ENCODE measurements at places on chromosomes 11 and 22.

DNA sequence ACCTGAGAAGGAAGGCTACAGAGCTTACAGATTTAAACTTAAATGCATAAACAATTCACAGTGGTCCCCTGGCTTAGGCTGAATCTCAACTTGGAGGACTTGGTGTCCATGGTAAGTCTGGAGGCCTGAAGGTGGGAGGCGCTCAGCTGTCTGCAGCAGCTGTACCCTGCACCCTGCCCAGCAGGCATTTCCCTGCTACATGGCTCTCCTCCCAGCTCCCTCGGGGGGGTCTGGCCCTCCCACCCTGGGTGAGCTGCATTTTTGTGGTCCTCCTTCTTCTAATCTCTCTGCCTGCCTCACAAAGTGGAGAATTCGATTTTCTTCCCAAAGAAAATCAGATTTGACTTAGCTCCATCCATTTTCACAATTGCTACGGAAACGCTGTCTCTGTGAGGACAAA is 273.2 kb downstream of the KIRREL3 start:
- no peak for DNase-seq

DNA sequence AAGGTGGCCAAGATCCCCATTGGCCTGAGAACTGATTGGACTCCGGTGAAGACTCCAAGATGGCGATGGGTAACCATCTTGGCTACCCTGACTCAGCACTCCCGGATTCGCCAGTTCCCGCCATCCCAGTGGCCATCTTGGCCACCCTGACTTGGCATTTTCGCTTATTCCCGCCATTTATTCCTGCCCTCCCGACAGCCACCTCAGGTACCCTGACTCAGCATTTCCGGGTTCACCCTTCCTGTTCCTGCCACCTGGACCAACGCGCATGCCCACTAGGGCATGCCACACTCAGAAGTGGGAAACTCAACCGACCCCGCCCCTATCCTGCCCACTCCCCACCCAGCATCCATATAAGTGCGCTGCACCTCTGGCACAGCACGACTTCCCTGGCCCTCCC is 7.8 kb downstream of the OR8K5 start:
- no peak for DNase-seq

DNA sequence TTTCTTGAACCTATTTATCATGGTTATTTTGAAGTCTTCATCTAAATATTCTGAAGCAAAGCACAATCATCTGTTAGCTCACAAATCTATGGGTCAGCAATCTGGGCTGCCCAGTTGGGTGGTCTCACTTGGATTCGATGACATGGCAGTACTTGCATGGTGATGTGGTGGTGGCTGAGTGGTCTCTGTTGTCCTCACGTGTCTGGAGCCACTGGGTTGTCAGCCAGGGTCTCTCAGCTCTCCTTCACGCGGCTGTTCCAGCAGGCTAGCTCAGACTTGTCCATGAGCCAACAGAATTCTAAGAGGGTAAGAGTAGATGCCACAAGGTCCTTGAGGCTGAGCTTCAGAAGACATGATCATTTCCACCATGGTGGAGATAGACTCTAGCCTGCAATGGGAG is 66.4 kb upstream of the KCNQ1OT1 start:
- no peak for DNase-seq

DNA sequence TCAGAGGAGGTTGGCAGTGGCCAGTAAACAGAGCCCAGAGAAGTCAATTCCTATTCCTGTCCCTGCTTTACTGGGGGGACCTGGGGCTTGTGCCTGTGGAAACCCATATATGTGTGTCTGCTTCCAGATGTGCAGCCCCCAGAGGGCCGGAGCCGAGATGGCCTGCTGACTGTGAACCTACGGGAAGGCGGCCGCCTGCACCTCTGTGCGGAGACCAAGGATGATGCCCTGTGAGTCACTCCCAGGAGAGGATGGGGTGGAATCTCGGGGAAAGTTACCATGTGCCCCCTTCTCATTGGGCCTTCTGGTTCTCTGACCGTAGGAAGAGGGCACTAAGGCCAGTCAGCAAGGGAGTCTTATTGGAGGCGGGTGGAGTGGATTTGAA is 5.3 kb downstream of the PLEKHB1 start:
- no peak for DNase-seq

DNA sequence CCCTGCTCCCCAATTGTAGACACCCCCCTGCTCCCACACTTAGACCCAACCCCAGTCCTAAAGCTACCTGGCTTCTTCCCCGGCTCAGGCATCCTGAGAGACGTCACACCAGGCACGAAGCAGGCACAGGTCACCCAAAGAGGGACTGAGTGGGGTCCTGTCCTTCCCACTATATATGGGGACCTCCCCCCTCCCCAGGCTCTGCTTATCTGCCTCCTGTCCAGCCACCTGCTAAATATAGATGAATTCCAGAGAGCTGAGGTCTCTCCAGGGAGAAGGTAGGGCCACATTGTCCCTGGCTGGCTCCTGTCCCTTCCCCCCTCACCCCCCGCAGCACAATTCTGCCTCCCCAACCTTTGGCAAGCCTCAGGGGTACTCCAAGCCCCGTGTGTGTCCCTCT is at the start of gene MYBPC3:
MYBPC3 (minus strand) TSS at position 147 of the 400 bp plus-strand sequence; CDS start at position 92, 55 bp downstream.
- DNase-seq, result no peak

GRCh38 chr22:38070250-38070921 is 13.2 kb downstream of the PICK1 start:
- no peak for DNase-seq

GRCh38 chr22:27685970-27686369 is 115.6 kb downstream of the MN1 start:
- DNase-seq, result no peak

- DNase-seq, result no peak
These were observed 1.9 kb downstream of the DPAGT1 start for GRCh38 chr11:119099711-119100110.

GRCh38 chr11:45664376-45665205 is 831 bp downstream of the CHST1 start:
- DNase-seq, result no peak

- DNase-seq, result no peak
These were observed 17.9 kb downstream of the MICAL2 start for GRCh38 chr11:12128301-12128751.

DNA sequence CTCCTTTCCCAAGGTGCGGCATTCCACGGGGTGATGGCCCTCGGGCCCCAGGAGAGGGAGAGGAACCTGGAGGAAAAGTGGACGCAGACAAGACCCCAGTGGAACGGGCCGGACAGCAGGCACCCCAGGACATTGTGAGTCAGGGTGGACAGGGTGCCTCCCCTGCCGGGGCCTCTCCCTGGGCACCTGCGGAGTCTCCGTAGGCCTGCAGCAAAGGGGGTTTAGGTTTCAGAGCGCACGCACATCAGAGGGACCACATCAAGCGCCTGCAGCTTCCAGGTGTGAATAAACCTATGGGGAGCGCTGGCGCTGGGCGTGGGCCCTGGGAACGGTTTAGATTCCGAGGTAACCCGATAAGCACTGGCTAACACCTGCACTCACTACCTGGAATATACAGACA is 22.7 kb upstream of the FGF19 start:
- no peak for DNase-seq

DNA sequence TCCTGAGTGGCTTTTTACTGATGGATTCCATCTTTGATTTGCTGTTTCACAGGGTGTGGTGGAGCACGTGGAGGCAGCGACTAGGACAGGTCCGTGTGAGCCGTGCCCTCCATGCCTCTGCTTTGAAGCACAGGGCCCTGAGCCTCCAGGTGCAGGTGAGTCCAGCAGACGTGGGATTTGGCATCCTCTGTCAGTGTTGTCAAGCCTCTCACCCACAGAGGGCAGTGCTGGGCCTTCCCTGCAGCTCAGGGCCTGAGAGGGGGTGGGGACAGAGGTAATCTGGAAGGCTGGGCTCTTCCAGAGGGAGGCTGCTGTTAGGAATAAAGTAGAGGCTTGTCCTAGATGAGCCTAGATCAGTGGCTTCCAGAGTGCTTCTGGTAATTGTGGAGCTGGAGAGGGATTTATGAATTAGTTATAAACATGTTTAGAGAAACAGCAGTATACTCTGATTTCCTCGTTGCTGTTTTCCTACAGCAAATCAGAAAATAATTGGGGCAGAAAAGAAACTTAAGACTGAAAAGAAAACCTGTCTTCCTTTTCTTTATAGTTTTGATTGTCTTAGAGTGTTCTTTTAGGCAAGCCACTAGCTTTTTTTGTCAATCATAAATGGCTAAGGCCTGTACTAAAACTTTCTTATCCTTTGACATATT is 65.0 kb downstream of the SFI1 start:
- peak; percentile 94 for DNase-seq

DNA sequence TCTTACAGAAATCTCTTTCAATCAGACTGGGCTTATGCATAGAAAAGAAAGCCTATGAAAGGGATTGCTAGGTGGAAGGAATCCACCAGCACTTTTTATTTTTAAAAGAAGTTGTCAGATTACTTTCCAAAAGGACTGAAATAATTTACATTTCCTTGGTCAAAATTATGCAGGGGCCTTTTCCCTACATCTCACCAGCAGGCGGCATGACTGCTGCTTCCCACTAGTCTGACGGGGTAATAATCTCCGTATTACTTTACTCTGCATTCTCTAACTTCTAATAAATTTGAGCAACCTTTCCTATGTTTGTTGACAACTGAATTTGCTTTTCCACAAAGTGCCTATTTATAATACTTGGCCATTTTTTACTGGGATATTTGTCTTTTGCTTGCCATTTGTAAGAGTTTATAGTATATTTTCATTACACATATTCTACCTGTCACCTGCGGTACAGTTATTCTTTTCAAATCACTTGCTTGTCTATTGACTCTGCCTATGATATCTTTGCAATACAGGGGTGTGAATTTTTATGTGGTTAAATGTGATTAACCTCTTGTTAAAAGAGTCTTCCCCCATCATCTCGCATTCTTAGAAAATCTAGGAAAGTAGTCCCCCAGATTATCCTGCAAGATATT is 51.9 kb upstream of the USP47 start:
- DNase-seq, result no peak

DNA sequence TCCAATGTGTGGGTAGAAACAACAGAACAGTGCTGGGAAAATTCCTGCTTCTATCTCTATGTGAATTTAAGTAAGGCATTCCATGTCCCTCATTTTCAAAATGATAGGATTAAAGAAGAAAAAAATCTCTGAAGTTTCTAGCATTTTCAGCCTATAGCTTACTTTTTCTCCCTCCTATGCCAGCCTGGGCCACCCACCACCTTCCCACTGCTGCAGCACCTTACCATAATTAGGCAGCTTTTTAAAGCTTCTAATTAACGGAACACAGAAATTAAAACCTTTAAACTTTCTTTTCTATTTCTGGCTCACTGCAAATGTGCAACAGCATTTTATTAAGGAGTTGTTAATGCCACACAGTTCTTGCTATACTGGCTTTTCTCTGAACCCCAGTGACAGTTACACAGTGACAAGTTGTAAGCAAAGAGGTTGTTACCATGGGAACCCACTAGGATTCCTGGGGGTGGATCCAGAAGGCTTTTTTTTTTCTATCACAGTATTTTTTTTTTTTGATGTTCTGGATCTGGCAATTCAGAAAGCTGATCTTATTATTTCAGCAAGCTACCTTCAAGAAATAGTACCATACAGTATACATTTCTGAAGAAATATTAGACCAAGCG is 20.2 kb downstream of the CELF1 start:
- DNase-seq, result no peak

GRCh38 chr11:113504586-113504985 is 29.4 kb upstream of the DRD2 start:
- no peak for DNase-seq

DNA sequence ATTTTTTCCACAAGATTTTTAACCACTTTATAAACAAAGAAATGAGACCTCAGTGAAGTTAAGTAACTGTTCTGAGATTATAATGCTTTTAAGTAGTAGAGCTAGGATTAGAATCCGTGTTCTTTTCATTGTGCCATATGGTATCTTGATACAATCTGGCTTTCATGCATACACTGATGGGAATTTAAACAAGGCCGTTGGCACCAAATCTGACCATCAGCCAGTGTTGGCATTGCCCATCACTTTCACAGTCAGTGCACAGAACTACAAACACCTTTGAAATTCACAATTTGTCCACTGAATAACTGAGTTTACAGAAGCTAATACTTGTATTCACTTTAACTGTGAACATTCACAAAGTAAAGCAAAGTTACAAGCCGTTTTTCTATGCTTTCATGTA is 1228.0 kb downstream of the TBC1D22A start:
- DNase-seq, result no peak

DNA sequence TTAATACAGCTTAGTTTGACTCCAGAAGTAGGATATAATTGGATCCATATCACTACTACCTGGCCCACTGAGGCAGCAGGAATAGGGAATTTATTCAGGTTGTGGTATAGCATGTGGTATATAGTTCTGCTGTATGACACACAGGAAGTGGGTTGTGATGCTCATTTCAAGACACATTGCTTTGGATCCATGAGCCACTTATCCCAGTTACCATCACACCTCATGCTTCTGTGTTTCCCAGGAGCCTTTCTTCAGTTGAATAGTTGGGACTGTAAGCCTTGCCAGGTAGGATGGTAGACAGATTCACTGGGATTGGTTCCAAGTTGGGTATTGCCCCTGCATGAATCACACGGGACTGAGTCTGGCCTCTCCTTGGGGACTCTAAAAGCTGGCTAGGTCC is 9.9 kb upstream of the SLC37A2 start:
- no peak for DNase-seq

DNA sequence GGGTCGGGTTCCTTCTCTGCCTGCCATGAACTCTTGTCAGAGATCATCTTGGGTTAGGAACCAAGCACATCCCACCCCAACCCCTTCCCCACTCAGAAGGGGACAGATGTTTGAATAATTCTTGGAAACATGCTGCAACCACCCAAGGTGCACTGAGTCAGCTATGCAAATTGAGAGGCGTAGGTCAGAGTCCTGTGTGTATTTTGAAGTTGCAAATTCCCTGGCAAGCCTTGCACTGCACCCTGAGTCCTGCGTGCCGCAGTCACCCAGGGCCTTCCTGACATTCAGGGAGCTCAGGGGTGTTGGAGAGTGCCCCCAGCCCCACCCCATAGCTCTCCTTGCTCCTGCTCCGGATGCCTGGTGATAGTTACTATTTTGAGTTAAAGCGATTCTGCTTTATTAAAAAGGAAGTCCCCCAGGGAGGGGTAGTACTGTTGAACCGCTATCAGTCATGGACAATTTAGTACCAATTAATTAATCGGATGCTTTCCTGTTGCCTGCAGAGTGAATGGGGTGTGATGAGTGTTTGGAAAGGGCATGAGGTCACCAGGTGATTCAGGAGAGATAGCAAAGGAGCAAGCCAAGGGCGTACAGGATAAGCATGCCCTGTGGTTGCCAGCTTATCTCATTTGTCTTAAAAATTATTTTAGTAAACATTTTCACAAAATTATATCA is 123.7 kb downstream of the GRIK4 start:
- no peak for DNase-seq

- DNase-seq, result no peak
These were observed 24.8 kb downstream of the APOL5 start for GRCh38 chr22:35742342-35743100.

GRCh38 chr22:47046411-47047065 is 284.1 kb downstream of the TBC1D22A start:
- DNase-seq, result no peak

DNA sequence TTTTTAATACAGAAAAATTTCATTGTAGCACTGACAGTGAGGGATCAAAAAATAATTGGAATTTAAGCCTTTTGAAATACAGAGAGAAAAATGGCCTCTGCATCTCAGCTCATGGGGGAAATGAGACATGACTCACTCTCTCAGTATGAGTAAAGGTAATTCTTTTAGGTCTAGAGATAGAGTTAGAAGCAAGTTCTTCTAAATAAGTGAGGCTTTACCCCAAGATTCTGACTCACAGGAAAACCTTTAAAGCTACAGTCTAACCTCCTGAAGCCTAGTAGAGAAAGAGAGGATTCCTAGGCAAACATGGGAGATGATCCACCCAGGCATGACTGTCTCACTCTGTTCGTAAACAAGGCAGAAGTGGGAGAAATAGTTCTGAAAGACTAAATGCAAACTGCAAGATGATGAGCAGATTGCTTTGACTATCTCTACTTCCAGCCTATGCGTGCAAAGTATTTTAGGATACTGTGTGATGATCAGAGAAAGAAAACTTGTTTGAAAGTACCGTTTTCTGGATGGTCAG is 1003.3 kb upstream of the CCDC90B start:
- DNase-seq, result no peak

All from H9 (cell line).